Dermis lymphatic vessel endothelial cell (primary cell): ENCODE measurements at places on chromosomes 7 and 10. TPM values are rescaled to one million over a fixed set of nuclear protein-coding genes. Genes with fewer than 3 reads are reported as not detected.

SPDYE2 gene
- total RNA-seq: not detected in 2 replicates

CALML3 gene
- total RNA-seq: not detected in 2 replicates

EPO gene
- total RNA-seq: not detected in 2 replicates

BTRC gene
- total RNA-seq: 6.5 and 9.4 TPM in 2 replicates

AKR1E2 gene
- 14.2 and 21.7 TPM in 2 replicates for total RNA-seq

CFTR gene
- not detected in 2 replicates for total RNA-seq

PTPRN2 gene
- 2.7 and 3.1 TPM in 2 replicates for total RNA-seq

SPDYE6 gene
- total RNA-seq: not detected in 2 replicates

SEMA3E gene
- total RNA-seq: 0.11 and 1.0 TPM in 2 replicates

SFR1 gene
- 4.1 and 5.3 TPM in 2 replicates for total RNA-seq

AS3MT gene
- 0.43 and 0.54 TPM in 2 replicates for total RNA-seq

NEURL1 gene
- total RNA-seq: 0.09 and 0.11 TPM in 2 replicates

GRM3 gene
- total RNA-seq: not detected in 2 replicates

PRKG1 gene
- 1.7 and 3.0 TPM in 2 replicates for total RNA-seq

GSTO2 gene
- total RNA-seq: 0.98 and 1.0 TPM in 2 replicates

NOS3 gene
- 29.3 and 29.9 TPM in 2 replicates for total RNA-seq

PLXDC2 gene
- 10.2 and 10.7 TPM in 2 replicates for total RNA-seq

PHYHIPL gene
- total RNA-seq: not detected in 2 replicates

PIK3AP1 gene
- total RNA-seq: 0.09 TPM in 1 of 2 replicates, not detected in the other

CALML5 gene
- not detected in 2 replicates for total RNA-seq

JCAD gene
- total RNA-seq: 55.3 and 59.0 TPM in 2 replicates

TET1 gene
- 0.76 and 1.1 TPM in 2 replicates for total RNA-seq

HOGA1 gene
- total RNA-seq: 0.26 and 0.43 TPM in 2 replicates

PAPOLB gene
- total RNA-seq: 0.11 and 0.60 TPM in 2 replicates

EGFR gene
- 0.17 and 0.43 TPM in 2 replicates for total RNA-seq

AKR1C2 gene
- total RNA-seq: 65.3 and 146 TPM in 2 replicates

KLF14 gene
- not detected in 2 replicates for total RNA-seq

CYREN gene
- 12.2 and 21.0 TPM in 2 replicates for total RNA-seq

POU6F2 gene
- total RNA-seq: not detected in 2 replicates

GARIN1A gene
- total RNA-seq: 0.09 and 0.33 TPM in 2 replicates

EBF3 gene
- 1.3 and 1.4 TPM in 2 replicates for total RNA-seq

PRXL2A gene
- total RNA-seq: 241 and 263 TPM in 2 replicates

WBP1L gene
- 61.9 and 63.0 TPM in 2 replicates for total RNA-seq

CEP41 gene
- total RNA-seq: 2.9 and 4.1 TPM in 2 replicates

TMEM139 gene
- total RNA-seq: not detected in 2 replicates

NUDT1 gene
- total RNA-seq: 5.3 TPM in 2 replicates

IQUB gene
- total RNA-seq: 0.11 and 0.17 TPM in 2 replicates

NKX1-2 gene
- not detected in 2 replicates for total RNA-seq

ZNRF2 gene
- total RNA-seq: 7.2 and 7.6 TPM in 2 replicates

CPA1 gene
- not detected in 2 replicates for total RNA-seq

DLX5 gene
- total RNA-seq: not detected in 2 replicates

TCAF2 gene
- total RNA-seq: 2.9 and 3.8 TPM in 2 replicates

PRLHR gene
- total RNA-seq: not detected in 2 replicates

UNC5B gene
- total RNA-seq: 4.0 and 18.8 TPM in 2 replicates

MINDY4 gene
- 0.76 and 1.6 TPM in 2 replicates for total RNA-seq

POP7 gene
- total RNA-seq: 21.2 and 24.1 TPM in 2 replicates

RASA4B gene
- 1.1 and 3.8 TPM in 2 replicates for total RNA-seq

GBX1 gene
- not detected in 2 replicates for total RNA-seq

HMX3 gene
- not detected in 2 replicates for total RNA-seq

CDC14C gene
- under 0.01 TPM in 1 of 2 replicates, not detected in the other for total RNA-seq

GFRA1 gene
- total RNA-seq: 5.1 and 33.4 TPM in 2 replicates

KIAA1549 gene
- 1.7 and 2.6 TPM in 2 replicates for total RNA-seq

GHRHR gene
- not detected in 2 replicates for total RNA-seq

EVX1 gene
- total RNA-seq: not detected in 2 replicates

HGF gene
- 0.33 and 0.43 TPM in 2 replicates for total RNA-seq

SORBS1 gene
- total RNA-seq: 3.7 and 10.7 TPM in 2 replicates

PROSER2 gene
- total RNA-seq: 4.0 and 8.0 TPM in 2 replicates

GUSB gene
- 67.0 and 84.6 TPM in 2 replicates for total RNA-seq
